ENCODE measurements at places on chromosomes 6 and 20.

- no peak for DNase-seq
Observed at GRCh38 chr20:19056909-19057308, 155.5 kb upstream of the SLC24A3 start.

- no peak for DNase-seq
Observed at GRCh38 chr20:60653111-60653845, 598.8 kb upstream of the CDH4 start.

- DNase-seq, result no peak
Observed at GRCh38 chr6:24283043-24283985, 74.5 kb downstream of the DCDC2 start.

DNA sequence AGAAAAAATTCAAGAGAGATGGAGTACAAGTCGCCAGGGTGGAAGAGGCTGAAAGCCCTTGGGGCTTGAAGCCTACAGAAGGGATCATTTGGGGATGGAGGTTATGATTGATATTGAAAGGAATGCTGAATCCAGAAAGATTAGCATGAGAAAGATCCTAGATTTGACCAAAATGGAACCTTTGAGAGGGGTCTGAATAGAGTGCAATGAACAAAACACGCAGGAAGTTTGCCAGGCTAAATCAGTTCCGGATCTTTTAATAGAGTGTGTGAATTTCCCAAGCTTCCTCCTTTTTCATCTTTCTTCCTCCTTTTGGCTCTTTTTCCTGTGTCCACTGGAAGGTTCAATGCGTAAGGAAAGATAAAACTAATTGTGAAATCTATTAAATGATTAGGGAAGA is 15.3 kb downstream of the IPCEF1 start:
- DNase-seq, result no peak

GRCh38 chr6:87736809-87737540 is 34.9 kb upstream of the AKIRIN2 start:
- DNase-seq, result no peak

DNA sequence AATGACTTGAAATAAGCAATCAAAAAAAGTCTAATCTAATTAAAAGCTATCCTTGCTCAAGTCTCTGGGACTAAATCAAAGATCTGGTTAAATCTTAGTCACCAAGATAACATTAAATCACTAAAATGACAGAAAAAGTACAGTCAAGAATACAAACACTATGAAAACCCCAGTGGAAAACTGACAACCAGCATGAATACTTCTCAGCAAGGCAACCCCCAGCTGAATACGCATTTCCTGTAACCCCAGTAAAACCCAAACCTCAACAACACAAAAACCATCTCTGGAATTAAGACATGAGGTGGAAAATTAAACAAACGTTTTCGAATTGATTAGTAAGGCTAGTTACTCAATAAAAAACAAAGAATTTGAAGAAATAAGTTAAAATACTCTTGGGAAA is 23.7 kb upstream of the ZC3H12D start:
- DNase-seq, result no peak

DNA sequence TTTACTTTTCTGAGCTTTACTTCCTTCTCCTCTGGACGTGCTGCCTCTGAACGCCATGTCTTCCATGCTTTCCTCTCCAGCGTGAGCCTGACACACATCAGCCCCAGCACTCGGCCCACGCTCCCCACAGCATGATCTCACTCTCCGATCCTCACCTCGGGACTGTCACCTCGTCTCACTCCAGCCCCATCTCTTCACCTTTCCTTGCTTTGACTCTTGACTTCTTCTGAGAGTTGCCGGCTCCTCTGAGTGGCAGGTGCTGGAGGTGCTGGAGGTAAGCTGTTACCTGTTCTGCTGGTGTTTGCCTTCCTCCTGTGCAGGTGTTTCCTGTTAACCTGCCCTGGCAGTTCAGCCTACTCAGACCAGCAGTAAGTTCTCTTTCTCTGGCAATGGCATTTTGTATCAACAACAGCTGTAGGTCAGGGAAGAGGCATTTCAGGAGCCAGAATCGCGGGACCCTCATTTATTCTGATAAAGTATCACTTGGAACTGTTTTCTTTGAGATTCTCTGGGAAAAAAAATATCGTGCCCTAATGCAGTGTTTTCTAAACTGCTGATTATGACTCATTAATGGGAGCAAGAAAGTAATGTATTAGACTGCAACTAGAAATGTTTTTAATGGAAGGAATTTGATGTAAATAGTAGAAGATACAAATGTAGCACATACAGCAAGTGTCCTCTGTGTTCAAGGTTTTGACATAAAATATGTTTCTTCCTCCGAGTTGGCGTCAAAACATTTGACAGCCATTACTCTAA is 106.5 kb downstream of the ARID1B start:
- no peak for DNase-seq

Data from stimulated activated CD8-positive, alpha-beta memory T cell treated with anti-CD3 and anti-CD28 coated beads, Interleukin-7, amount 100 ng/mL, for 1 hour (primary cell).